Smooth muscle cell of the pulmonary artery (primary cell): ENCODE measurements at places on chromosomes 4 and X. TPM values are rescaled to one million over a fixed set of nuclear protein-coding genes. Genes with fewer than 3 reads are reported as not detected.

Gene GSX2
- total RNA-seq = not detected in 2 replicates

Gene DTHD1
- not detected in 2 replicates for total RNA-seq

Gene MAGEB6
- total RNA-seq = not detected in 2 replicates

Gene FGFBP2
- not detected in 2 replicates for total RNA-seq

Gene NPY1R
- 5.5 and 33.2 TPM in 2 replicates for total RNA-seq

Gene SPANXA1
- total RNA-seq = not detected in 2 replicates

Gene OTUD6A
- not detected in 2 replicates for total RNA-seq

Gene UGT2B15
- not detected in 2 replicates for total RNA-seq

Gene HSD17B13
- 0.13 TPM in 2 replicates for total RNA-seq

Gene RBBP7
- total RNA-seq = 82.0 and 99.0 TPM in 2 replicates

Gene MAGEA2
- total RNA-seq = not detected in 2 replicates

Gene MTMR8
- total RNA-seq = 0.07 and 0.46 TPM in 2 replicates

Gene ATP1B4
- not detected in 2 replicates for total RNA-seq

Gene TACC3
- 4.9 and 7.0 TPM in 2 replicates for total RNA-seq

Gene RAB40A
- total RNA-seq = 0.33 and 0.53 TPM in 2 replicates

Gene ZDHHC15
- total RNA-seq = 0.23 and 0.91 TPM in 2 replicates

Gene SRPX2
- total RNA-seq = 32.5 and 210 TPM in 2 replicates

Gene SERPINA7
- not detected in 2 replicates for total RNA-seq

Gene NSUN7
- 0.07 TPM in 1 of 2 replicates, not detected in the other for total RNA-seq

Gene F11
- not detected in 2 replicates for total RNA-seq

Gene TBC1D1
- 78.5 and 86.4 TPM in 2 replicates for total RNA-seq

Gene OCRL
- total RNA-seq = 25.7 and 29.0 TPM in 2 replicates

Gene LPAR4
- 0.07 and 0.33 TPM in 2 replicates for total RNA-seq

Gene SUPT20HL2
- not detected in 2 replicates for total RNA-seq

Gene SMPX
- not detected in 2 replicates for total RNA-seq

Gene LARP1B
- total RNA-seq = 17.2 and 18.9 TPM in 2 replicates

Gene PAGE4
- not detected in 2 replicates for total RNA-seq

Gene KLHL13
- total RNA-seq = 8.6 and 10.6 TPM in 2 replicates

Gene CYBB
- not detected in 2 replicates for total RNA-seq

Gene UGT2B17
- total RNA-seq = not detected in 2 replicates

Gene FABP2
- total RNA-seq = not detected in 2 replicates
